ENCODE measurements at places on chromosomes 12 and 14.

- DNase-seq: no peak
Measured at GRCh38 chr14:51176839-51177238, 63.2 kb upstream of the TMX1 start.

DNA sequence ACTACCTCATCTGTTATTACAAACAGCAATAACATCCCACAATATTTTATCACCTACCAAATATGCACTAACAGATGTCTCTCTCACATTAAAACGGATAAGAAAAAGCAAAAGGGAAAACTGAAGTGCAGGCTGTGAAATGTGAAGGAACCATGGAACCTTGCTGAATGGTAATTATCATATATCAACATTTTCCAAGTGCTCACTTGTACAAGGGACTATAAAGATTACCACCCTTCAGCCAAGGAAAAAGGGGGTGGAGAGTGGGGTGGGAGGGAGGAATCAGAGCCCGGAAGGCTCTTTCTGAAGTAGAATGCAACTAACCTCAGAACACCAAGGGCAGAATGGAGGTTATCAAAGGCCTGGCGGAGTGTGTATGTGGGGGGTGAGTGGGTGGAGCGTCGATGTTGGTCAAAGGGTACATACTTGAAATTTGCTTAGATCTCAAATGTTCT lies 1.2 kb downstream of the SNX6 start:
- no peak for DNase-seq

DNA sequence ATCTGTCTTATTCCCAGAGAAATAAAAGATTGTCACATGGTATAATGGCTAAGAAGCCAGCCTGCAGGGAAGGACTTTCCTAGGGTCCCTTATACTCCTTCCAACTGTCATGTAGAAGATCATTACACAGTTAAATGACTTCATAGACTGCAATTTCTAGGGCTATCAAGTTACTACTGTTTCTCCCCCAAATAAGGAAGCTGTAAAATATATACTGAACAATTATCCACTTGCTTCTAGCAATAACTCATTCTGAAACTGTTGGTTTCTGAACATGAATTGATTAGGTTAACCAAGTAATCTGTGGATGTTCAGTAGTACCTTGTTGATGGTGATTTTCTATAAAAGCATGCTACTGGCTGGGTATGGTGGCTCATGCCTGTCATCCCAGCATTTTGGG lies 44.6 kb downstream of the A2ML1 start:
- DNase-seq: no peak

DNA sequence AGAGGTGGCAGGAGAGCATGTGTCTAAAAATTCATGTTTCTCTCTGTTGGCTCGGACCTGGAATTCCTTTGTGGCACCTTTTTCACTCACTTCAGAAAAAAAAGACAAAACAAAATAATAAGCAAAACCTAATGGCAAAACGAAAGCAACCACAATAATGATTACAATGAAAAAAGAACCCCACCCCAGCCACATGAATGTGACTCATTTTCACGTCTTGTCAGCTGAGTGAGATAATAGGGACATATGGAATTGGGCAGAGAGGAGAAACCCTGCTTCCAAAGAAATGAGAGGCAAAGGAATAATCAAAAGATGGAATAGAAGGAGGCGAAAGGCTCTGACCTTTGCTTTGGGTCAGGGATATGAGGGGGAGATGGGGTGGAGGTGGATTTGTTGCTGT lies 143.4 kb downstream of the SLC8A3 start:
- no peak for DNase-seq

- DNase-seq: no peak
Measured at GRCh38 chr12:5295996-5296395, 135.9 kb upstream of the NTF3 start.

GRCh38 chr14:51661504-51661903 lies 9.8 kb downstream of the FRMD6 start:
- DNase-seq: no peak

- no peak for DNase-seq
Measured at GRCh38 chr12:106428384-106428783, 70.8 kb downstream of the POLR3B start.

- DNase-seq: no peak
Measured at GRCh38 chr12:49043856-49044258, 16.7 kb downstream of the KMT2D start.
